Thoracic aorta (tissue), 2 donors: ENCODE measurements at places on chromosomes 2 and 18.

DNA sequence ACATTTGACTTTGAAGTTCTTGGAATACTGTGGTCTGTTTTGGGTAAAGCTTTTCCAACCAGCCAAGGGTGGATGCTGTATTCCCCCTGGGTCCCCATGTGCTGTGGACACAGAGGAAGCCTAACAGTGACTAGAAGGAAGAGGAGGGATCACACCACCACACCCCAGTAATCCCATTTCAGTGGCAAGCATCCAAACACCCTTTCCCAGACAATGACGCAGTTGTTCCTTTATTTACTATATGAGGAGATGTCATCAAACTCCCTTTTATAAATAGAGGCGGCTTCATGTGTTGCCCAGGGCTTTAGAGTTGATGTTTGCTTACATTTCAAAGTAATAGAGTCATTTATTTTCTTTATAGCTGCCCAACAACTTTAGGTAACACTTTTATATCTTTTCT is 959.4 kb upstream of the GYPC start:
- H3K27me3 ChIP-seq: no peaks in the 10 kb centered on the region
- no peak overlapping the region for H3K27ac ChIP-seq
- H3K4me1 ChIP-seq: no peaks in the 10 kb centered on the region
- no peak overlapping the region for H3K4me3 ChIP-seq
- no peaks in the 10 kb centered on the region for H3K36me3 ChIP-seq

- H3K36me3 ChIP-seq: peaks cover 22% of the 10 kb centered on the region
- no peak overlapping the region for H3K27ac ChIP-seq
- H3K4me1 ChIP-seq: no peaks in the 10 kb centered on the region
Measured at GRCh38 chr2:241425368-241425767, 69.3 kb downstream of the FARP2 start.

DNA sequence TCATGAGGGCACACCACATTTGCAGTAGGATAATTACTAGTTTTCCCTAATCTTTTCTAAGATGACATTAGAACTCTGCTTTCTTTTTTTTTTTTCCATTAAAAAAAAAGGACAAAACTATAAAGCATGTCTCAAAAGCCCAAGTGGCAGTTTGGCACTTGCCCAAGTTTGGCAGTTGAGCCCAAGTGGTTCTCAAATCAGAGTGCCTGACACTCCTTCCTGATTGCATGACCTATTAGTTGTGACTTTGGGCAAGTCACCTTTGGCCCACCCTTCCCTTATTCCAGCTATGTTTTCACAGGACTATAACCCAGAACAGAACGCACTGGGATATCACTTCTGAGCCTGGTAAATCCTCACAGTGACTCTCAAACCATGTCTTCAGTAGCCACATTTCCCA is 273.0 kb downstream of the CCDC85A start:
- H3K36me3 ChIP-seq: no peaks in the 10 kb centered on the region
- DNase-seq: no peak
- H3K4me1 ChIP-seq: no peaks in the 10 kb centered on the region
- H3K27me3 ChIP-seq: no peaks in the 10 kb centered on the region
- H3K27ac ChIP-seq: no peak overlapping the region
- no peak overlapping the region for H3K4me3 ChIP-seq

- no peaks in the 10 kb centered on the region for H3K36me3 ChIP-seq
- peaks cover 13% of the 10 kb centered on the region for H3K4me1 ChIP-seq
- no peak overlapping the region for H3K27ac ChIP-seq
- no peak overlapping the region for H3K4me3 ChIP-seq
- H3K27me3 ChIP-seq: no peaks in the 10 kb centered on the region
- no peak for DNase-seq
Measured at GRCh38 chr18:56245866-56246580, 392.4 kb downstream of the TXNL1 start.

DNA sequence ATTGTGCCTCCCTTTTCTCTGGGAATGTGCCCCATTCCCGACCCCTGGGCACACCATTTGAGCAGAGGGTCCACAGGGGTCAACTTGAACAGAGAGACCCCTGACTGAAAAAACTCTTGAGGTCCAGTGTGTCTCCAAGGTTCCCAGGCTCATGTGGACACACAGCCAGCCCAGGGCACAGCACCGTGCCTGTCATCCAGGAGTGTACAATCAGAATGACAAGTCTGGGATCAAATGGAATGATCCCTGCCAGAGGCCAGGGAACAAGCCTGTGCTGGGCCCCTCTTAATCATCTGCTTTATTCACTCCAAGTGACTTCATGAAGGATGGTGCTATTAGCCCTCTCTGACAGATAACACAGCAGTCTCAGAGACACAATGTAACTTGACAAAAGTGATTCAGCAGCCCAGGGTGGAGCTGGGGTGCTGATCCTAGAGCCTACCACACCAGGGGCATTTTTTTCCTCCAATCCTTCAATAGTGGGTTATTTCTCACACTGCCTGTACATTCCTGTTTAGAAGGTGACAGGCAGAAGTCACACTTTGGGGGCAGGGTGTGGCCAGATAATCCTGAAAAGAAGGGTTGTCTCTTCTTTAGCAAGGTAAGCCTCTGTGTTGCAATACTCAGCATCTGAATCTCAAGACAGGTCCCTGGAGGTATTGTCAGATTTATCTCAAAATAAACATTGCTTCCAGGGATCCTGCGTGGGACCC is 84.0 kb upstream of the TMEM200C start:
- H3K36me3 ChIP-seq: no peaks in the 10 kb centered on the region
- no peak overlapping the region for H3K27ac ChIP-seq
- H3K4me1 ChIP-seq: no peaks in the 10 kb centered on the region
- no peak for DNase-seq
- no peaks in the 10 kb centered on the region for H3K27me3 ChIP-seq

DNA sequence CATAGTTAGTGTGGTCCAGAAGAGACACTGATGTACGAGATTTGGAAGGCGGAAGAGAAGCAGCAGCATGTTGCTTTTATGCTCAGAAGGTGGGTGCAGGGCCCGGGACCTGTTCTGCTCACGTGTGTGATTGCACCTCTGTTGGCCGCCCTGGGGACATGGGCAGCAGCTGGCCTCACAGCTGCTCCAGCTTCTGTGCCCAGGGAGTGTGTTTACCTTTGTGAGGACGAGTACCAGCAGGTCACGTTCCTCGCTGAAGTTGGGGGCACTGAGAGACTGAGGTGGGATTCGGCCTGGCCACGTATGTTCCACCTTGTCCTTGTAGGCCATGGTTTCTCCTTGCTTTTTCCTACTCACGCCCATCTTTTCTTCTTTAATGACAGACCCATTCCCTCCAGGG is 86.3 kb downstream of the PMAIP1 start:
- no peak overlapping the region for H3K27ac ChIP-seq
- DNase-seq: no peak
- no peaks in the 10 kb centered on the region for H3K36me3 ChIP-seq
- no peaks in the 10 kb centered on the region for H3K4me1 ChIP-seq
- no peak overlapping the region for H3K4me3 ChIP-seq

GRCh38 chr2:132560562-132560961 is 109.4 kb downstream of the LYPD1 start:
- H3K27ac ChIP-seq: no peak overlapping the region
- H3K36me3 ChIP-seq: no peaks in the 10 kb centered on the region
- DNase-seq: no peak
- H3K4me1 ChIP-seq: no peaks in the 10 kb centered on the region
- no peaks in the 10 kb centered on the region for H3K27me3 ChIP-seq

- no peaks in the 10 kb centered on the region for H3K4me1 ChIP-seq
- no peak overlapping the region for H3K4me3 ChIP-seq
- DNase-seq: no peak
- H3K27ac ChIP-seq: no peak overlapping the region
- H3K27me3 ChIP-seq: no peaks in the 10 kb centered on the region
- no peaks in the 10 kb centered on the region for H3K36me3 ChIP-seq
Measured at GRCh38 chr2:23603156-23603555, 218.2 kb downstream of the KLHL29 start.
